ENCODE measurements at places on chromosomes 2 and 18.

DNA sequence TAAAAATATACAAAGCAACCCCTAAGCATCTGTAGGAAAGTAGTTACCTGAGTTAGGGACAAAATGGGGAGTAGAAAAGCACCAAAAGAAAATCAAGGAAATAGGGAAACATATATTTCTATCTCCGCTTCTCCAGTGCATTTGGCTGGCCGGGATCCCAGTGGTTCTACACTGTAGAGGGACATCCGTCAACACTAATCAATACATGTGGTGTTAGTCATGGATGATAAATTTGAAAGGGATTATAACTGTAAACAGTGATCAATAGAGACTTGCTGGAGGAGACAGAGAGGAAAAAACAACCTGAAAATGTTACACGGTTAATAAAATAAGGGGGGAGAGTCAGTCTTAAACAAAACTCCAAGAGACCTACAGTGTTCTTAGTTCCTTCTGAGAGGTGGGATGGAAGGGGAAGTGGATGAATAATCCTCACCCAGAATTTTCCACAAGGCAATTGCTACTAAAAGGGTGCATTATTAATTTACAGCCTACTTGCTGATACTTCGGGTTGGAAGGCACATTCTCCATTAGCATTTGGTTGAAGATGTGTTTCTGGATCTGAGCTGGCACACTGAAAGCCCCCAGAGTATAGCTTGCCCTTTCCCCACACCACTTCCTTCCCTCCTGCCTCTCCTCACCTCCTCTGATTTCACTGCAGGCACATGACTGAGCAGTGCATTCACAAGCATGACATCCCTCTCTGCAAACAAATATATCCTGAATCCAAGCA, 530.0 kb downstream of the BCL11A start:
- DNase-seq = no peak

DNA sequence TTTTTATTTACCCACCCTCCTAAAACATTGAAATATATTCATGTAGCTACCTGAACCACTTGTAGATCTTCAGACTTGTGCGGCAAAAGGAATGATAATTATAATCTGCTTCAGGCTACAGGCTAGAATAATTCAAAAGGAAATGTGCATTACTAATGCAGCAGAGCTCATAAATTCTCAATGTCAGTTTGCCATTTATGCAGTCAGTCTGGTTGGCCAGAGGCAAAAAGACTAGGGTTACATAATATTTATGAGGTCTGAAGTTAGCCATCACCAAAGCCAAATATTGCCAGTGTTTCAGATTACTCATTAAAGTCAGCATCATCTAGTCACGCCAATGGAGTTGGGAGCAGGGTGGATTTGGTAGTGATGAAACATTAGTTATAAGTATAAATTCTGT, 38.9 kb downstream of the METAP1D start:
- no peak for DNase-seq

DNA sequence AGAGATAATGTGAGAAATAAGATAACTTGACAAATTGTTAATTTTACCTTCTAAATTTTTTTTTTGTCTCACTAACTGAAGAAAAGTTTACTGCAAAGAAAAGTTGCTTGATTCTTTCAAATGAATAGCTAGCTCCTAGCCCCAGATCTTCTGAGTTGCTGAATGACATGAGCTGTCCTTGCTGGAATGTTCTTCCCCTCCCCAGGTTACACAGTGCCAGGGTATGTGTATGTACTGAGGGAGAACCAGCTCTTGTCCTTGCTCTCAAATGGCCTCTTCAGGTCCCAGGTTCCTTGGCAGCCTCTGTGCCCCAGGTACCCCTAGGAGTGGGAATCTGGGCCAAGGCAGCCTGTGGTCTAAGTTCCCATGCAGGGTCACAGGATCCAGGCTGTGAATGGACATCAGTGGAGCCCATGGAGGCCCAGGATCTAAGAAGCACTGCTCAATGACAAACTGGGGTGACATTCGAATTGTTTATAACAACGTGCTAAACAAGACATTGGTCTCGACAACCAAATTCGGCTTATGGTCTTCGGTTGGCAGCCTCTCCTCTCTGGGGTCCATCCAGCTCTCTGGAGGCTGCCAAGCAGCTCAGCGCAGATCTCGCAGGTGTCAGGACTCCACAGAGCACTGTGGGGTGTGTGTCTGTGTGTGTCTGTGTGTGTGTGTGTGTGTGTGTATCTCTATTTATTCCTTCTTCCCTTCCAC, 17.1 kb upstream of the INO80C start:
- no peak for DNase-seq

GRCh38 chr18:44136326-44136725, 544.4 kb upstream of the SETBP1 start:
- DNase-seq = no peak

- DNase-seq = no peak
Observed at GRCh38 chr2:109225170-109225782, 96.3 kb downstream of the SH3RF3 start.

DNA sequence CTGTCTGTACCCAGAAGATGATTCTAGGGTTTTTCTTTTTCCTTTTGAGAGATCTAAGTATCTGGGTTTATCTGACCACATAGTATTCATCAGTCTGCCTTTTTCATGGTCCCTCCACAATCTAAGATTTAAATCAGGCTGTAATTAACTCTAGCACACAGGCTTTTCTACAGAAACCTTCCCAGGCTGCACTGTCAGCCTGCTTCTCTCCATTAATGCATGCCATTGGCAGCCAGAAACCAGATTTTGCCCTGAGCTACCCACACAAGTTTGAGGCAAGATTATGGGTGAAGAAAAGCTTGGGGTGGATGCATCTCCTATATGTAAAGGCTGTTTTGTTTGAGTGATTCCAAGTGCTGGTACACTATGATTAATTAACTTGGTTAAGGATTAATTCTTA, 45.7 kb upstream of the EML4 start:
- no peak for DNase-seq

Measured in stimulated activated CD8-positive, alpha-beta memory T cell treated with anti-CD3 and anti-CD28 coated beads, Interleukin-4, amount 100 ng/mL, for 1 hour (primary cell).